CD8-positive, alpha-beta memory T cell (primary cell): ENCODE measurements at places on chromosomes 5 and 9. TPM values are rescaled to one million over a fixed set of nuclear protein-coding genes. Genes with fewer than 3 reads are reported as not detected.

GRCh38 chr5:91383956-91384300 lies 811 bp upstream of the ARRDC3 start:
- no peak for DNase-seq

DNA sequence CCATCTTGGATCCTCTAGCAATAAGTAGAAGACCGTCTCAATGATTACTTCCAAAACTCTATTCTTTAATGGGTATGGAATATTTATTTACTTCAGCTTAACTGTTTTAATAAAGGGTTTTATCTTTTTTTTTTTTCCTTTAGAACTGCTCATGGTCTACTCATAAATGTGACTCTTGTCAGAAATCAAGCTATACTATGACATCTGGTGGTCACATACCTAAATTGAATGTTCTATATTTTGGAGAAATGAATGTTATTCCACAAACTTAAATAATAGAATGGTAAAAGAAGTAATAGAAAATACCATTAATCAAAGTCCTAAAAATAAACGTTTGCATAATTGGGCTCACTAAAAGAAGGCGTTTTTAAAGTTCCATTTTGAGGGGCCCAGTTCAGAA lies 131.2 kb upstream of the PLCXD3 start:
- no peak for DNase-seq

DNA sequence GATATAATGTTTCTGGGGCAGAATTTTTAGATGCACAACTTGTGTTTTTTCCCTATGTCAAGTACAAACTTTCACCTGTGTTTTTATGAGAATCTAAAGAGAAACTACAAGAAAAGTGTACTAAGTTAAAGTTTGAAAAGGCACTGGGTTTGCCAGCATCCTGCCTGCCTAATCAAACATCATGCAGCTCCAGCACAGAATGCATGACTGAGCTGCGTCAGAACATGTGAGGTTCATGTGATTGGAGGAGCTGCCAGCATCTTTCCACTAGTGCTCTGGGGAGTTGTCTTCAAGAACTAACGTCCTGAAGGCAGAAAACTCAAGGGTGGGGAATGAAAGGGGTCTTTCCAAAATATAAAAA lies 46.1 kb upstream of the RIC1 start:
- DNase-seq, result no peak

DNA sequence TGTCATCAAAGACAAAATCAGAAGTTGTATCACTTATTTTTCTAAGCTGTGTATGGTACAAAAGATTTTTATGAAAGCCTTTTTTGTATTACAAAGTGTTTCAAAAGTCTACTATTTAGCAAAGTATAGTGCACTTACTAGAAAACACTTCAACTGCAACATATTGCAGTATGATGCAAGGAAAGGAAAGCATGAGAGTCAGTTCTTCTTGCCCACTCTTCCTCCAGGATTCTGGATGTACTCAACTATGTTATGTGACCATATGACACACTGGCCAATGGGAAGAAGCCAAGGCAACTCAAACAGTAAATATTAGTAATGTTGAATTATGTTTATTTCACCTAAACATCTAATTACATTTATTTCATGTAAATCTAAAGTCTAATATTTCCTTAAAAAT lies 49.5 kb upstream of the TYRP1 start:
- no peak for DNase-seq

- DNase-seq, result no peak
These were observed 450.1 kb upstream of the ACTBL2 start for GRCh38 chr5:57932761-57933160.

- no peak for DNase-seq
These were observed 656.5 kb downstream of the BNC2 start for GRCh38 chr9:16213781-16214515.

GRCh38 chr9:2473681-2474080 lies 147.9 kb upstream of the VLDLR start:
- no peak for DNase-seq

DNA sequence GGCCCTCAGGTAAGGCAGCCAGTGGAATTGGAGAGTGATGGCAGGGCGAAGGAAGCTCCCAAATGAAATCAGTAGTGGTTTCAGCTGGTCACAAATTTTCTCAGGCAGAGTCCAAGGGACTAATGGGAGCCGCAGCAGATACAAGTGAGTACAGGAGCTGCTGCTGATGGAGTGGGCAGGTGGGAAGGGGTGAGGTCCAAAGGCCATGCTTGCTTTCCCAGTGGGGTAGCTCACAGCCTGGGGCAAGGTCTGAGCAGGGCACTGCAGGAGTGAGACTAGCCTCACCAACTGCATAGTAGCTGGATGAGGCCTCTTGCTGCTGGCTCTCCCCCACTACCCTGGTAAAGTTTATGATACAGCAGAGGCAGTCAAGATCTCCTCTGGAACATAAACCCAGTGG lies 38.2 kb downstream of the MTAP start:
- no peak for DNase-seq

- DNase-seq, result no peak
These were observed 114.5 kb downstream of the UGCG start for GRCh38 chr9:112011051-112011620.

- no peak for DNase-seq
These were observed 78.4 kb downstream of the GLDC start for GRCh38 chr9:6567140-6567591.

GRCh38 chr5:128636361-128636760 lies 98.3 kb upstream of the FBN2 start:
- DNase-seq, result no peak

DNA sequence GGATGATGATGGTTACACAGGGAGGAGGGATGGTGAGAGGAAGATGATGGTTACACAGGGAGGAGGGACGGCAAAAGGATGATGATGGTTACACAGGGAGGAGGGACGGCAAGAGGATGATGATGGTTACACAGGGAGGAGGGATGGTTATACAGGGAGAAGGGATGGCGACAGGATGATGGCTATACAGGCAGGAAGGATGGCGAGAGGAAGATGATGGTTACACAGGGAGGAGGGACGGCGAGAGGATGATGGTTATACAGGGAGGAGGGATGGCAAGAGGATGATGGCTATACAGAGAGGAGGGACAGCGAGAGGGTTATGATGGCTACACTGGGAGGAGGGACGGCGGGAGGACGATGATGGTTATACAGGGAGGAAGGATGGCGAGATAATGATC lies 64.1 kb upstream of the FCN1 start:
- no peak for DNase-seq

DNA sequence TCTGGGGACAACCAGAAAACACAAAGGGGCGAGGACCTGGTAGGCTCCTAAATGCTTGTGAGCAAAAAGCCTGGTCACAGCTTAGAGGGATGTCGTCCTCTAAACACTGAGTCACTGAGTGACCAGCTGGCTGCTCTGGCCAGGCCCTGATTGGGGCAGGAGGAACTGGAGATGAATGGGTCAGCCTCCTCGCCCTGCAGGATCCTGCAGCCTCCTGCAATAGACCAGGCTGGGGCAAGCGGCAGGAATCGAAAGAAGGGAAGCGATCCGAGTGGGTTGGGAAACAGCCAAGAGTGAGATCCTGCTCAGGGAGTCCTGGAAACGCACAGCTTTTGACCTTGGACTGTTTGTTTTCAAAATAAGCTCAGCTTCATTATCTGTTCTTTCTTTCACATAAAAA lies 34.1 kb upstream of the MSX2 start:
- DNase-seq, result no peak

- peak; percentile 80 for DNase-seq
These were observed 1.0 kb downstream of the AQP3 start for GRCh38 chr9:33446240-33446945.

GRCh38 chr9:134778841-134779411 lies 101.7 kb upstream of the FCN2 start:
- no peak for DNase-seq

- no peak for DNase-seq
These were observed 1.1 kb downstream of the GALNT10 start for GRCh38 chr5:154191467-154192261.

GRCh38 chr5:110634475-110634874 lies 92.0 kb downstream of the TMEM232 start:
- DNase-seq, result no peak

GRCh38 chr9:35501946-35502345 lies 12.0 kb downstream of the RUSC2 start:
- DNase-seq, result no peak

DNA sequence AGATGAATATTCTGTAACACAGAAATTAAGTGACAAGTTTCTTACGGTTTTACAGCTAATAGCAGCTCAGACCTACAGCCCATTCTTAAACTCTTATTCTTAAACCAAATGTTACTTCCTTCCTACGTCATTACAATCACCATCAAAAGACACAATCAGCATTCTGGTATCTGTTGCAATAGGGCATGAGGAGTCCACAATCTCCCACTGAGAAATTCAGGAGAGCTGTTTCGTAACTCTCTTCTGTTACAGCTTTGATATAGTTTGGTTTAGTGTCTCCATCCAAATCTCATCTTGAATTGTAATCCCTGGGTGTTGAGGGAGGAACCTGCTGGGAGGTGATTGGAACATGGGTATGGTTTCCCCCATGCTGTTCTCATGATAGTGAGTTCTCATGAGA lies 163.4 kb downstream of the GAS1 start:
- DNase-seq, result no peak

DNA sequence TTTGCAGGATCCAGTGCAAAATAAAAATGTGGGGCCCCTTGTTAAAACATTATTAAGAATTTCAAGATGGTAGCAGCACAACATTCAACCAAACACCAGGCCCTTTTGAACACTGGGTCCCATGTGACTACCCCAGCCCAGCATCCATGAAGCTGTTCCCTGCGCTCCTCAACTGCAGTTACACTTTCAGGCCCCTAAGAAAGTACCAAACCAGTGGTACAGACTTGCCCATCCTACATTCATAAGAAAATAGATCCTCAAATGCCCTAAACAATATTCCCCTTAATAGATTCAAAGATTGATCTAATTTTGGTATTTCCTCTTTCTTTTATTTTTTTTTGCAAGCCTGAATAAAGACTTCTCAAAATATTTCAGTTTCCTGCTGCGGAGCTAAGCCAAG lies 201.7 kb downstream of the EFNA5 start:
- no peak for DNase-seq

DNA sequence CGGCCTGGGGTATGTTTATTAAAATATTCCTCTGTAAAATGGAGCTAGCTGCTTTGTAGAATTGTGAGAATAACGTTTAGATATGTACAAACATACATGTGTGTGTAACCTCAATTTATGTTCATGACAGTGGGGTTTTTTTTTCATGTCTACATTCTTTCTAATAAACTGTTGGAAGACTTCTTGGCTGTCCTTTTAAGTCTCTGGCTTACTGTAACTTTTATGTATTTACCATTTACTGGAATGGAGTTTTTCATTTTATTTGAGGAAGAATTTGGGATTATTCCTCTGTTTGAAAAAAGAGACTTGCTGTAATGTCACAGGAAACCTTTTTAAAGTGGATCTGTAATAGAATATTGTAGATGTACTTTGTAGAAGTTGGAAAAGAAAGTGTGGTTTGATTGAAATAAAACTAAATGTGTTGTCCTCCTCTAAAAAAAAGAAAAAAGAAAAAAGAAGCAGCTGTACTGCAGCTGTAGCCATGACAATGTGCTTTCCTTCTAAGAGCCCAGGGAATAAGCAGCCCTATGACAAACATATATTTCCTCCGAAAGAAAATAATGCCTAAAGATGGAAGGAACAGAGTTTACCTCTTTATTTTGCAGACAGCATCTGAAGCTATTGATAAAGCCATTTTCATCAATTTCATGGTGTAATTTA lies 71.2 kb upstream of the FREM1 start:
- no peak for DNase-seq

- no peak for DNase-seq
These were observed 125.4 kb upstream of the ANKH start for GRCh38 chr5:14996997-14997396.

GRCh38 chr9:974996-975739 lies 1.3 kb upstream of the DMRT3 start:
- no peak for DNase-seq

- no peak for DNase-seq
These were observed 3.4 kb downstream of the SSNA1 start for GRCh38 chr9:137191691-137192447.

GRCh38 chr9:118963674-118964073 lies 405.6 kb downstream of the BRINP1 start:
- no peak for DNase-seq

GRCh38 chr5:57915536-57915935 lies 432.9 kb upstream of the ACTBL2 start:
- no peak for DNase-seq

DNA sequence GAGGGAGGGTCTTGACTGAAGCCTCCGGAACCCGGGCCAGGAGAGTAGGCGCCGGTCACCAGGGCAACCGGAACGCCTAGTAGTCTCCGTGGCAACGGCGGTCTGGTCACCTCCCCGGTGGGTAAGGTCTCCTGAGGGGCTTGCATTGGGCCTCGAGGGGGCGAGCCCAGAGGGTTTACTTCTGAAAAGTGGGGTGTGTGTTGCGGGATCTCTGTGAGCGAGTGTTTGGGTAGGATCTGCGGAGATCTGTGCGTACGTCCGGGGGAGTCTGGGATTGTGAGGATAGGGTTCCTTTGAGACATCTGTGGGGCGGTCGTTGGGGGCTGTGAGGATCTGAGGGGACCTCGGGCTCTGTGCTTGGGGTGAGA lies at the start of gene FAM221B:
Gene FAM221B (minus strand): TSS at position 17 of the 368 bp plus-strand sequence. CDS start 2,571 bp downstream, outside the sequence.
- no peak for DNase-seq

DNA sequence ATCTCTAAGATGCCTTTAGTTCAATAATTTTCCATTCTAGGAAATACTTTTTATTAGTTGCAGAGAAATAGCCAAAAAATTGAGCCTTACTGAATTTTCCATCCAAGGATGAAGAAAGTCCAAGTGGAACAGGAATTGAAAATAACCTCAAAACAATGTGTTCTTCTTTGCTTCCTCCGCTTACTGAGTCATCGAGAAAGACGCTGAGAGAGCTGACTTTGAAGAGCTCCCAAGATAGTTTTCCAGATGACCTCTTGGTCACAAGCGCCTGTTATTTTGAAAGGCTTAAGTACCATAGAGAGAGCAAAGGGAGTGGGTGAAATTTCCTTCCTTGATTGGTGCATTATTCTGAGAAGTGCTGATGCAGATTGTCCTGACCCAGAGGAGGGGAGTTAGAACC lies 253.5 kb upstream of the ATP10B start:
- no peak for DNase-seq

GRCh38 chr5:43357067-43357466 lies 43.9 kb upstream of the HMGCS1 start:
- no peak for DNase-seq

DNA sequence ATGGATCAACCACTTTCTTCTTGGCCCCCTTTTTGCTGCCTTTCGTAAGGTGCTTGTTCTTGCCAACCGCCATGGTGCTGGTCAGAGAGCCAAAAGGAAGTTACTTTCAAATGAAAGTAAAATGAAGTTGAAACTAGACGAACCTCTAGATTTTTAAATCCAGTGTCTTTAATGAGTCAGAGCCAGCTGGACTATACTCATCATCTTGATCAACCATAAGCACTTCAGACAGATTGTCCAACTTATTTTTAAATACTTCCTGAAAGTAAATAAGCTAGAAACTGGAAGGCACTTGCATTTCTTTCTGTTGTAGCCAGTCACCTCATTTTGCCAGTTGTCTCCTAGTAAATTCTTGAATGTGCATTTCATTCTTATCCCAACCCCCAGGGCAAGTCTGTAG lies 48.9 kb downstream of the JMY start:
- no peak for DNase-seq

Gene OR1K1
- not detected for total RNA-seq

Gene GPRIN1
- total RNA-seq, result 2.3 TPM

Gene GPX8
- total RNA-seq, result not detected

Gene SMIM32
- total RNA-seq, result not detected

Gene SPATA31E1
- not detected for total RNA-seq

Gene CACNA1B
- total RNA-seq, result not detected

Gene SAPCD2
- 11.5 TPM for total RNA-seq

Gene PHF24
- 0.04 TPM for total RNA-seq

Gene PITX1
- not detected for total RNA-seq

Gene KIF24
- 6.0 TPM for total RNA-seq

Gene PPP6C
- total RNA-seq, result 50.5 TPM

Gene PCDHGA10
- total RNA-seq, result 0.16 TPM

Gene CSF1R
- 1.7 TPM for total RNA-seq

Gene MARCOL
- total RNA-seq, result not detected
